Left forelimb (tissue), 1 donor: ENCODE measurements at places on chromosomes 13 and 19.

DNA sequence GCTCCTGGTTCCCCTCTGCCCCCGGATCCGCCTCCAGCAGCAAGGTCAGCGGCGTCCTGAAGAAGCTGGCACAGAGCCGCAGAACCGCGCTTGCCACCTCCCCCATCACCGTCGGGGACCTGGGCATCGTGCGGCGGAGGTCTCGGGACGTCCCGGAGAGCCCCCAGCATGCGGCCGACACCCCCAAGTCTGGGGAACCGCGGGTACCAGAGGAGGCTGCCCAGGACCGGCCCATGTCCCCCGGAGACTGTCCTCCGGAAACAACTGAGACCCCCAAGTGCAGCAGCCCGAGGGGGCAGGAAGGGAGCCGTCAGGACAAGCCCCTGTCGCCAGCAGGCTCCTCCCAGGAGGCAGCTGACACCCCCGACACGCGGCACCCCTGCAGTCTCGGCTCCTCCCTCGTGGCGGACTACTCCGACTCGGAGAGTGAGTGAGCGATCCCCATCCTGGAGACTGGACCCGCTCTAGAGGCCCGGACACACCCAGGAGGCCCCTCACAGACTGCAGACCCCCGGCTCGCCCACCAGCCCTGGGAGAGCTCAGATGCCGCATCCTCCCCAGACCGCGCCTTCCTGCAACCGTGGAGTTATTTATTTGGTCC, 1.6 kb upstream of the MRI1 start:
- DNase-seq: no peak

- DNase-seq: no peak
These were observed 145.2 kb downstream of the DIAPH3 start for GRCh38 chr13:60018536-60018935.

- DNase-seq: no peak
These were observed 10.7 kb upstream of the TMEM255B start for GRCh38 chr13:113748101-113748861.

GRCh38 chr19:7933411-7933810, 7.5 kb upstream of the CTXN1 start:
- DNase-seq: no peak

GRCh38 chr13:98515818-98516465, 61.0 kb downstream of the STK24 start:
- DNase-seq: no peak

- no peak for DNase-seq
These were observed 14.6 kb downstream of the PDS5B start for GRCh38 chr13:32600890-32601289.

DNA sequence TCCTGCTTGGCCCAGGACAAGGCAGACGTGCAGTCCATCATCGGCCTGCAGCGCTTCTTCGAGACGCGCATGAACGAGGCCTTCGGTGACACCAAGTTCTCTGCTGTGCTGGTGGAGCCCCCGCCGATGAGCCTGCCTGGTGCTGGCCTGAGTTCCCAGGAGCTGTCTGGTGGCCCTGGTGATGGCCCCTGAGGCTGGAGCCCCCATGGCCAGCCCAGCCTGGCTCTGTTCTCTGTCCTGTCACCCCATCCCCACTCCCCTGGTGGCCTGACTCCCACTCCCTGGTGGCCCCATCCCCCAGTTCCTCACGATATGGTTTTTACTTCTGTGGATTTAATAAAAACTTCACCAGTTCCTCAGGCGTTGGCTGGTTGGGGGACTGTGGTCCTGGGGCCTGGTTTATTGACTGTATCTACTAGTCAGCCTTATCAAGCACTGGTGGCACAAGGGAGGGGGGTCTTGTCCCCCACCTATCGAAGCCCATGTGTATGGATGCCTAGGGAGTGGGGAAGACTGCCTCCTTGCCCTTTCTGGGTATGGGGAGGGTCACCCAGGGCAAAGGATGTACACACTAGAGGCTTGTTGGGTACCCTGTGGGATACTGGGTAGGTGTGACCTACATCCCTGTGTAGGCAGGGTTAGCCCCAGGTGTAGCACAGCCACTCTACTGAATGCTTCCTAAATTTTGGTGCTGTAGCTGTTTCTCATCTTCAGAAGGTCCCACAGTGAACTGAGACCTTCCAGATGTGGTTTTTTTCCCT, 4.4 kb downstream of the CHMP2A start:
- no peak for DNase-seq

DNA sequence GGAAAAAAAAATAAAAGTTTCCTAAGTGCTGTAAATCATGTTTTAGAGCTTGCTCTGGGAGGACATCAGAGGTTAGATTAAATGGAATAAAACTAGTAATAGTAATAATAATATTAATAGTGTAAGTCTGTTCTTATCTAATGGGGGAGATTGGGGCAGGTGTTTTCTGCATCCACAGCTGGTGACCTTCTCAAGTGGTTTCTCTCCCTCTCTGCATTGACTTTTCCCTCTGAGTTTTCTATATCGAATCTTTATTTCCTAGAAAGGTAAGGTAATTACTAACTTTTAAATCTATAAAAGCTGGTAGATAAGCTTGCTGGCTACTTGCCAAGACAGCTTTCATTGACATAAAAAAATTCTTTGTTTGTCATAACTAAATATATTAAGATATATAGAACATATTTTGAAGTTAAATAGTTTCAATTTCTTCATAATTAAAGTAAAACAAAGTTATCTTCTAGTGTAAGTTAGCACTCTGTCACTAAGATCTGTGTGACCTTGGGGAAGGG, 49.6 kb upstream of the DIAPH3 start:
- DNase-seq: no peak

DNA sequence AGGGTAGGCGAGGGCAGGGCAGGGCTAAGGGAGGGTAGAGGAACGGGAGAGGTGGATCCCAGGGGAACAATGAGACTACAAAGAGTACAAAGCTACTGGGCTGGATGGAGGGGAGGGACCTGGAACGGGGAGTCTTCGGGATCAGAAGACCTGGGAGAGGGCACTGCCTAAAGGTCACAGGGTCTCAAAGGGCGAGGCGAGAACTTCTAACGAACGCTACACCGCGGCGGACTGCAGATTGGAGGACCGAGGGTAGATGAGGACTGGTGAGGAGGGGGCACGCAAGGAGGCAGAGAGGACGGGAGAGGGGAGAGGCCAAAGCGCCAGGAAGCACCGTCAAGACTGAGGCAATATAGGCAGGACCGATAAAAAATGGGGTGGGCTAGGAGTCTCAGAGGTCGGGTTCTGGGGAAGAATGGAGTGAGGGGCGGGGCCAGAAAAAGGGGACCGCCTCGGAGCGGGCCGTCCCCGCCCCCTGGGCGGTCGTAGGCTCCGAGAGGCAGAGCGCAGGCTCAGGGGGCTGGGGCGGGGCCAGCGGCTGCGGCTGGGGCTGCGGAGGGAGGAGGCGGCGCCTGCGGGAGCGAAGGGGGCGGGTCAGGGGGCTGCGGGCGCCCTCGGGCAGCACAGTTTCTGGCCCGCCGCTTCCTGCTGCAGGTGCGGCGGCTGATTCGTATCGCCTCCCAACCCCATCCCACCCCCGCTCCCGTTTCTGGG, 1.3 kb upstream of the KCNC3 start:
- peak; percentile 82 for DNase-seq

DNA sequence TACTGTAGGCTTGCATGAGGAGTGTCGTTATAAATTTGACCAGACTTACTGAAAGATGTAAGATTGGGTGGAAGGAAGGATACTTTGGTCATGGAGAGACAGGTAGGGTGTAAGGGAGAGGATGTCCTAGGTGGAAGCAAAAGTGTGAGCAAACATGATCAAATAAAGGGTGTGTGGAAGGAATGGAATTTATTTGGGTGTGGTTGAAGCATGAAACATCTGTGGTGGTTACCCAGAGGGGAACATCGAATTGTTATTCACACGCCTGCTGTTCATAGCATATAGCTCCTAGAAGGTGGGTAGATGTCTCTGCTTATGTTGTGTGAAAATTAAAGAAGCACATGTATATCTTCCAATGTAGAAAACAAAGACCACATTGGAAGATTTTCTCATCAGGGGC, 157.7 kb downstream of the ATP8A2 start:
- no peak for DNase-seq

- no peak for DNase-seq
These were observed 576 bp downstream of the APBA3 start for GRCh38 chr19:3760871-3761361.

DNA sequence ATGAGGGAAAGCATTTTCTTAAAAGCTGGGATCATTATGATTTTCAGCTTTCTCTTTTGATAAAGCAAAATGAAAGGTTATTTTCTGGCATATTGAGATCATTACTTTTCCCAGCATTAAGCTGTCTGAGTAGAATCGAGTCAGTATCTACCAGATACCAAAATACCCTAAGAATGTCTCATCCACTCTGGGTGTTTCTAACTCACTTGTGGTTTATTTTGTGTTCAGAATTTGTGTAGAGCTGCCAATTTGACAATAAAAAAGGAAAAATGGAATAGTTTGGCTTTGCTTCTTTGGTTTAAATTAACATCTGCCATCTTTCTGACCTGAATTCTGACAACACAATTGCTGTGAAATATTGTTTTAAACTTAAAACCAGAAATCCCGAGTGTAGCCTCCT, 438.7 kb upstream of the ARGLU1 start:
- no peak for DNase-seq

- no peak for DNase-seq
These were observed 13.9 kb downstream of the C3 start for GRCh38 chr19:6706633-6706958.

GRCh38 chr13:73482556-73482955, 423.8 kb downstream of the KLF5 start:
- no peak for DNase-seq

DNA sequence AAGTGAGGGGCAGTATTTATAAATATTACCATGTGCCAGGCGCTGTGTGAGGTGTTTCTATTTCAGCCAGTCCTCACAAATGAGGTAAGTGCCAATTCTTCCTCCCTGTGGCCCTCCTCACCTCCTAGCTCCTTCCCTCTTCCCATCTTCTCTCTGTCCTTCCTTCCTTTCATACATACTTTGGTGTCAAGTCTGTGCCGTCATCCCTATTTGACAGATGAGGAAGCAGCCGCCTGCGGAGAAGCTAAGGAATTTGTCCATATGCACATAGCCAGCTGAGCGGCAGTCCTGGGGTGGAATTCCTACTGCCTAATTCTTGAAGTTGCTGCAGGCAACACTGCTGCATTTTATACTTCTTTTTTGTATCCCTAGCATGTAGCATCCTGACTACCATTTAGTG, 150.8 kb downstream of the B3GLCT start:
- no peak for DNase-seq

DNA sequence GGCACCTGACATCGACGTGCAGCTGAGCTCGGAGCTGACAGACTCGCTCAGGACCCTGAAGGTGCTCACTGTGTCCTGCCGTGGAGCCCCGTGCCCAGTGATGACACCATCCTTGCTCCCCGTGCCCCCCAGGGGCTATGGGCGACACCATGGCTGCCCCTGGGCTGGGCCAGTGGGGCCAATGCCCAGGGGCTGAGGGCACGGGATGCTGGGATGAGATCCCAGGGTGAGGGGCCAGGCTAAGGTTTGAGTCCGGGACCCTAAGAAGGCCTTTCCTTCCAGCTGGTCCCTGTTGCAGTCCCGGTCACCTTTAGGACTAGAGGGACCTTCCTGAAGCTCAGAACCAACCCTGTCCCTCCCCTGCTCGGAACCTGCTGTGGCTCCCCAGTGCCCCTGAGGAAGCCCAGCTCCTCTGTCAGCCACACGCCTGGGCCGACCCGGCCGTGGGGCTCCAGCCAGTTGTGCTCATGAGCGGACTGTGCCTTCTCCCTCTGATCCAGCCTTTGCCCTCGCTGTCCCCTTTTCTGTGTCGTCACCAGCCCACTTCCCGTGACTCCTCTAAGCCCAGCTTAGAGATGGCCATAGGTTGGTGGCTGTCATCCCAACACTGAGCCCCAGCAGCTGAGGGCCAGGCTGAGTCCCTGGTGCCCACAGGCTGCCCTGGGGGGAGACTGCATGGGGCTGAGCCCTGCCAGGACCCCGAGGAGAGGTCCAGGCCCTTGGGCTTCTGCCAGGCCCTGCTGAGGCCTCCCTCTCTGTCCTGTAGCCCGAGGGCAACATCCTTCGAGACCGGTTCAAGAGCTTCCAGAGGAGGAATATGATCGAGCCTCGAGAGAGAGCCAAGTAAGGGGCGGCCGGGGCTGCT, 10.6 kb downstream of the NOP53 start:
- no peak for DNase-seq

DNA sequence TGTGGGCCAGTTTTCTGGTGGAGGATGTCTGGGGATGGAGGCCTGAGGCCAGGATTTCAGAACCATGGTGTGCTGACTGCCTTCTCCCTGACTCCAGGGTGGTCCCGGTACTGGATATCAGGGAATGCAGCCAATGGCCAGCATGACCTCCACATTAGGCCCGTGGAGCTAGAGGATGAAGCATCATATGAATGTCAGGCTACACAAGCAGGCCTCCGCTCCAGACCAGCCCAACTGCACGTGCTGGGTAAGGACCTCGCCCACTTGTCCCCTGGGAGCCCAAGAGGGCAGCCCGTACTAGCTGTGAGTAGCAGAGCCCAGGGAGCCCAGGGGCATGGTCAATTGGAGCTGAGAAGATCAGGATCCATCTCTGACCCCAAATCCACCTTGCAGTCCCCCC, 1.6 kb downstream of the KIRREL2 start:
- DNase-seq: no peak
